Fibroblast of skin of left quadriceps (primary cell): ENCODE measurements at places on chromosomes 4 and X.

DNA sequence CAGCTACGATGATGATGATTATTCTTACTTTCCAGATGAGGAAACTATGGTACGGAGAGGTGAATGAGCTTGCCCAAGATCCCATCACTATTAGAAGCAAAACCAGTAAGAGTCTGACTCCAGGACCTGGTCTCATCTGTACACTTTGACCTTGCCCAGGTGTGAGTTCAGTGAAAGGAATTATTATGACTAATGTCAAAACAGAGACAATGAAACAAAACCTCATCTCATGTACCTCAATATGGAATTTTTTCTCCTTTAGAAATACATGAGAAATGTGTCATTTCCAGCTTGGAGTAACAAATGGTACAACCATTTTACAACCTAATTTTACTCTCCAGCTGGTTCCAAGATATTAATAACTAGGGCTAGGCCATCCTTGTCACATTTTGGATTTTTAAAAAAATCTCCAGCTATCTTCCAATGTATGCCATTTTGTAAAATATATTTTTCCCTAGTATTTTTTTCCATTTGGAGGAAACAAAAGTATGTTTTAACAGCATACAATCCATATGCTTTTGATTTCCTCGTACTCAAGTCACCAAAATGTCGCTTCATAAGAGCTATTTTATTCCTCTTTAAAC is 213.8 kb downstream of the PTTG2 start:
- no peak for DNase-seq

DNA sequence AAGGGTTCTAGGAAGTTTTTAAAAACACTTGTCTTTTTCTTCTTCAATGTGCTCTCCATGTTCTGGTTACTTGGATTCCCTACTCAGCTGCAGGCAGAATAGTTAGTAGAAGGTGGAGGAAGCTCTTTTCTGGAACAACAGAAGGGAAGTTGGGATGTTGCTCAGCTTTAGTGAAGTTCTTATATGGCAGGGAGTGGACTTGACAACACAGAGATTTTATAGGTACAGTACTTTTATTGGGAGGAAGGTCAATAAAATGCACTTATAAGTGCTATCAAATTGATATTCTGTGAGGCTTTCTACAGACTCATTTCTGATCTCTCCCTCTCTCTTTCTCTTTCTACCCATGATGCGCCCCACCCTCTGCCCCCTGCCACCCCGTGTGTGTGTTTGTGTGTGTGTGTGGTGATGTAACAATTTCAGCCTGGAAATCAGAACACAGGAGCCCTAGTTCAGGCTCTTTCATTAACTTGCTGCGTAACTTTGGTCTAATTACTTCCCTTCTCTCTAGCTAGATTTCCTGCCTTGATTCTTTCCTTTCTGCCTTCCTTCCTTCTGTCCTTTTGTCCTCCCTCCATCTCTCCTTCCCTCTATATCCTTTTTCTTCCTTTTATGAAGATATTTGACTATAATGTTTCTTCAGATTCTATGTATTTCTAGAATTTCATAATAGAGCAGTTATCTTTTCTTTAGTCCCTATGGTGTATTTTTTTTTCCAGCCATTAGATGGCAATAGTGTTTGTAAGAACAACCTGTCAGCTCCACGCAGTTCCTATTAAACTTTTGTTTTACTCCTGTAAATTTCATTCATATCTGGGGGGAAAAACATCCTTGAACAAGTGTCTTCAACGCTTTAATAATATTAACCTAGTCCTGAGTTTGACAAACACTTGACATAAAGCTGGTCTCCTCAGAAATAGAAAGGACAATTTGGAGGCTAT is 37.1 kb downstream of the HEPH start:
- no peak for DNase-seq

GRCh38 chrX:44344687-44345086 is 1.2 kb upstream of the EFHC2 start:
- no peak for DNase-seq

DNA sequence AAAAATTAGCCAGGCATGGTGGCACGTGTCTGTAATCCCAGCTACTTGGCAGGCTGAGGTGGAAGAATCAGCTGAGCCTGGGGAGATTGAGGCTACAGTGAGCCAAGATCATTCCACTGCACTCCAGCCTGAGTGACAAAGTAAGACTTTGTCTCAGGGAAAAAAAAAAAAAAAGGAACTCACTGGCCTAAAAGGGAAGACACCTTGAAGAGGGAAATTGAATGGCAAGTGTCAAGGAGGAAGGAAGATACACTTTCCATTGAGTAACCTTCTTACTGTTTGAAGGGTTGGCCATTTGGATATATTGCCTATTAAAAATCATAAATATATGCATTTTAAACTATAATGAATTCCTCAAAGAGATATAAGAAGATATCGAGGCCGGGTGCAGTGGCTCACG is 147.5 kb upstream of the FAM241A start:
- DNase-seq = no peak
